ENCODE measurements at places on chromosomes 7 and 10. TPM values are rescaled to one million over a fixed set of nuclear protein-coding genes. Genes with fewer than 3 reads are reported as not detected.

OSBPL3 gene
- 1.2 TPM for total RNA-seq

ZNF736 gene
- 43.2 TPM for total RNA-seq

NPSR1 gene
- not detected for total RNA-seq

CREB5 gene
- 40.2 TPM for total RNA-seq

ZNF467 gene
- 13.2 TPM for total RNA-seq

LLCFC1 gene
- total RNA-seq = not detected

- H3K4me3 ChIP-seq = no peak overlapping the region
- no peak for DNase-seq
- H3K27me3 ChIP-seq = peaks cover 17% of the 10 kb centered on the region
- H3K36me3 ChIP-seq = no peaks in the 10 kb centered on the region
Measured at GRCh38 chr7:24284699-24285506, 913 bp downstream of the NPY start.

DNA sequence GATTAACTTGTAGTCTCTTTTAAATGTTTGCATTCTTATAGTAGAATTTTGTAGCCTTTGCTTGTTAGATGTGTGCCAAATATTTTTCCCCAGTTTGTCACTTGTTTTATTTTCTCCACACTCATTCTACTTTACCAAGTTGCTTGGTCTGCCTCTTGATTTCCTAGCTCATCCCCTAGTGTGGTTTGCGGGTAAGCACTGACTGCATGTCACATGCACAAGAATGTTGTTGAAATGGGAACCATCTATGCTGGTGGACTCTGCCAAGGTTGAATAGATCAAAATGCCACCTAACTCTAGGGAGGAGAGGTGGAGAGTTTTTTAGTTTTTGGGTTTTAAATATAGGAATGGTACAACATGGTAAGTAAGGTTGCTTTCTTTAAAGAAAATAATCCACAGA lies 47.6 kb downstream of the FZD1 start:
- no peaks in the 10 kb centered on the region for H3K27me3 ChIP-seq
- no peak overlapping the region for H3K4me3 ChIP-seq
- H3K4me1 ChIP-seq = no peaks in the 10 kb centered on the region
- H3K36me3 ChIP-seq = no peaks in the 10 kb centered on the region
- DNase-seq = no peak
- H3K27ac ChIP-seq = no peak overlapping the region

DNA sequence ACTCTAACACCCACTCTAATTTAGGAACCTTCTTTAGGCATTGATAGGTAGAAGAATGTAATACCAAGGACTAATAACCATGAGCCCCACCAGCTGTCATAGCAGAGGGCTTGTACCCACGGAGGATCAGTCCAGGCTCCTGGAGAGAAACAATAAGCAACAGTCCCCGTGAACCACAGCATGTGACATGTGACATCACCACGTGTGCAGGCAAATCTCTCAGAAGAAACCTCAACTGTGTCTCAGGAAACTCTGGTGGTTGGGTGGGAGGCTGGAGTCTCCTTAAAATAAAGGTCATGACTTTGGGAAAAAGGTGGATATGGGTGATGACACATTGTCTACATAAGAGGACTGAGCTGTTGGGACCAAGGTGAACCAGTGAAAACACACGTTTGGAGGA lies 653.9 kb upstream of the FOXK1 start:
- no peak overlapping the region for H3K4me3 ChIP-seq
- no peaks in the 10 kb centered on the region for H3K36me3 ChIP-seq
- H3K4me1 ChIP-seq = no peaks in the 10 kb centered on the region
- DNase-seq = no peak
- H3K27me3 ChIP-seq = no peaks in the 10 kb centered on the region

DNA sequence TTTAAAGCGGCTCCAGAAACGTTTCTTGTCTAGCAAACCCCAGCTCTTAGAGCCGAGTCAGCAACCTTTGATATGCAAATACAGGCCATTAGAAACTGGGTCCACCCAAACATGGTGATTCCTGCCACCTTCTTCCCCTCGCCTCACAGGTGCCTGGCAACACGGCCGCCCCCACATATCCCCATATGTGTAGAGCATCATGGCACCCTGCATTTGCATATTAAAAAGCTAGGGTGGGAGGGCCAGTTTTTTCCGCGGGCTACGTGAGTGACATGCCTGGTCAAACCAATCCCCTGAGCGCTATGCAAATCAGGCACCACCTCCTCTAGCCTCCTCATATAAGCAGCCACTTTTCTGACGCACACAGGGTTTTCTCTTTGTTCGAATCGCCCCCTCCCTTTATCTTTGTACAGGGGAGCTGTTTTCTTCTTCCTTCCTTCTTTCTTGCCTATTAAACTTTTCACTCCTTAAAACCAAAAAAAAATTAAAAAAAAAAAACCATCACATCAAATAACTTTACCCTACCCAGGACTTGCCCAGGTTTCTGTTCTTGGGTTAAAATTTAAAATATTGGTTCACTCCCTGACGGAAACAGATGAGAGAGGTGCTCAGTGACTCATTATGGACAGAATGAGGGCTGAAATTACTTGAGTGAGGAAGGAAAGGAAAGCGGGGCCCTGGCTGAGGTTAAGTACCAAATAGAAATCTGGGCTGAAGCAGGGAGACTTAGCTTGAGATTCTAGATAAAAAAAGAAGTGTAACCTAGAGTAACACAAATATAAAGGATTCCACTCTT lies 59.8 kb downstream of the COA1 start:
- H3K36me3 ChIP-seq = no peaks in the 10 kb centered on the region
- H3K27ac ChIP-seq = no peak overlapping the region
- no peaks in the 10 kb centered on the region for H3K27me3 ChIP-seq
- H3K4me1 ChIP-seq = no peaks in the 10 kb centered on the region
- DNase-seq = no peak

GRCh38 chr10:43128958-43129706 lies 9.1 kb upstream of the CSGALNACT2 start:
- no peak overlapping the region for H3K27ac ChIP-seq
- no peaks in the 10 kb centered on the region for H3K27me3 ChIP-seq
- no peaks in the 10 kb centered on the region for H3K4me1 ChIP-seq
- no peaks in the 10 kb centered on the region for H3K36me3 ChIP-seq
- no peak overlapping the region for H3K4me3 ChIP-seq

GRCh38 chr10:96998329-96998888 lies 166.3 kb downstream of the LCOR start:
- no peaks in the 10 kb centered on the region for H3K27me3 ChIP-seq
- no peaks in the 10 kb centered on the region for H3K36me3 ChIP-seq
- H3K27ac ChIP-seq = no peak overlapping the region
- no peaks in the 10 kb centered on the region for H3K4me1 ChIP-seq

GRCh38 chr7:45882465-45882810 lies 5.8 kb upstream of the IGFBP1 start:
- no peak overlapping the region for H3K27ac ChIP-seq
- no peaks in the 10 kb centered on the region for H3K27me3 ChIP-seq
- no peak overlapping the region for H3K4me3 ChIP-seq
- no peak for DNase-seq
- H3K36me3 ChIP-seq = no peaks in the 10 kb centered on the region
- no peaks in the 10 kb centered on the region for H3K4me1 ChIP-seq

DNA sequence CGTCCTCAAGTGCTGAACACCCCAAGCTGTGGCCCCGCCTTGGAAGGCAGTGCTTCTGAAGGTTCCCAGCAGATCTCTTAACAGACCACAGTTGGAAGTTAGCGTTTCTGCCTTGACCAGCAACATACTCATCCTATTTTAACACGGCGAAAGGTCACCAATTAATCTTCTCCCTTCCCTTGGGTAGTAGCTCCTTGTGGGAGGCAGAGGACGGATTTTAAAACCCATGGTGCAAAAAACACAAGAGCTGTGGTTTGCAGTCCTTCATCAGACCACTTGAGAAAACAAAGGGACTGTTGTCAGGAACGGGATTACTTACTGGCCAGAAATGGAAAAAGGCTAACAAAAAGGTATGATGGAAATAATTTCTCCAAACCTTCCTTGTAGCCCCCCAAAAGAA lies 87.3 kb downstream of the BEND7 start:
- no peaks in the 10 kb centered on the region for H3K36me3 ChIP-seq
- H3K4me3 ChIP-seq = no peak overlapping the region
- no peak for DNase-seq
- no peaks in the 10 kb centered on the region for H3K4me1 ChIP-seq
- H3K27me3 ChIP-seq = no peaks in the 10 kb centered on the region

DNA sequence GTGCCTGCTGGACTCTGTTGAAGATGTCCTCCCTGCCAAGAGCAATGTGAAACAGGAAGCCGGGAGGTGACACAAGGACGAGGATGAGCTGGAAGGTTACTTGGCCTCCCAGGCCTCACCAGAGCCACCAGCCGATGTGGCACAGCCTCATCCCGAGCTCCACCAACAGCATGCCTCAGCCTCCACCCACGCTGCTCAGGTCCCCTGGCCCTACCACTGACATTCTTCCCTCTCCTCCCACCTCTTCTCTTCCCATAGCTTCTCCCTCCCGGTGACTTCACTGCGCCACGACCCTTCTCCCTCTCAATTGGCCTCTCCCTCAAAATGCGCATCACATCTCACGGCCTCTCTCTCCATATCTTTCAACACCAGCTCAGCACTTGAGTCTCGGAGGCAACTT lies 249.9 kb downstream of the SKAP2 start:
- H3K27ac ChIP-seq = no peak overlapping the region
- H3K27me3 ChIP-seq = no peaks in the 10 kb centered on the region
- H3K4me3 ChIP-seq = no peak overlapping the region
- H3K4me1 ChIP-seq = no peaks in the 10 kb centered on the region
- no peak for DNase-seq
- H3K36me3 ChIP-seq = no peaks in the 10 kb centered on the region

GRCh38 chr10:86579883-86580520 lies 58.4 kb upstream of the WAPL start:
- H3K27ac ChIP-seq = no peak overlapping the region
- no peak overlapping the region for H3K4me3 ChIP-seq
- H3K4me1 ChIP-seq = no peaks in the 10 kb centered on the region
- no peaks in the 10 kb centered on the region for H3K36me3 ChIP-seq
- H3K27me3 ChIP-seq = no peaks in the 10 kb centered on the region
- DNase-seq = no peak

DNA sequence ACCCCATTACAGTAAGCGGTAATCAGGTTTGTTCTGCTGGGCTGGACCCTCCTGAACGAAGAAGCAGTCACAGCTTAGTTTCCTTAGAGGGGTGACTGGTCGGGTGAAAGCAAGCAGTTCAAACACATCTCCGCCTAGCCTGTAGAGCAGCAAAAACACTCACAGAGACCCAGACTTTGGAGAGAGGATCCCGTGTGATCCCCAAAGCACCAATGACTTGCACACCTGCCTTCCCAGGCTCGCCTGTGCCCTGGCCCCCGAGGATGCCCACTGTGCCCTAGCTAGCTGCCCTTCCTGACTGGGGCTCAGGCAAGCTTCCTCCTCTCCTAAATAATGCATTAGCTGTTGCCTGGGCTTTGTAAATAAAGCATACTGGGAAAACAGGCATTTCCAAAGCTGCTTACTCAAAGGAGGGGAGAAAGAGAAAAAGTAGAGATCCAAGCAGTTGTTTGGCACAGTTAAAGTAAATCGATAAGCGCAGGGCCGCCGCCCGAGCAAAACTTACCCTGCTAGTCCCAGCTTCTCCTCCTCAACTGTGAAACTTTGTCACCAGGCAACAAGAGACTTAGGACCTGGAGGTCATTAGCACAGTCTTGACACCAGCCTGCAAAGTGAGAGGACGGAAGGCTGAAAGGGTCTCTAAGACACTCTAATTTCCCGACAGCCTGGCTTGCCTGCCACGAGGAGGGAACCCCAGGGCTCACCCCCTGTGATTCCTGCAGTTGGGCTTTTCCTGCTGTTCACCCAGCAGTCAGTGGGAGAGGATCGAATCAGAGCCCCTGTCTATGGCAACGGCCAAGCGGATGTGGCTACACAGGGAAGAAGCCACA lies 4.8 kb downstream of the LRRC18 start:
- no peaks in the 10 kb centered on the region for H3K36me3 ChIP-seq
- H3K4me3 ChIP-seq = no peak overlapping the region
- no peaks in the 10 kb centered on the region for H3K27me3 ChIP-seq

GRCh38 chr7:128124786-128125185 lies 93.5 kb upstream of the LRRC4 start:
- DNase-seq = no peak
- no peak overlapping the region for H3K27ac ChIP-seq
- no peaks in the 10 kb centered on the region for H3K4me1 ChIP-seq
- H3K27me3 ChIP-seq = no peaks in the 10 kb centered on the region
- H3K4me3 ChIP-seq = no peak overlapping the region
- H3K36me3 ChIP-seq = no peaks in the 10 kb centered on the region

DNA sequence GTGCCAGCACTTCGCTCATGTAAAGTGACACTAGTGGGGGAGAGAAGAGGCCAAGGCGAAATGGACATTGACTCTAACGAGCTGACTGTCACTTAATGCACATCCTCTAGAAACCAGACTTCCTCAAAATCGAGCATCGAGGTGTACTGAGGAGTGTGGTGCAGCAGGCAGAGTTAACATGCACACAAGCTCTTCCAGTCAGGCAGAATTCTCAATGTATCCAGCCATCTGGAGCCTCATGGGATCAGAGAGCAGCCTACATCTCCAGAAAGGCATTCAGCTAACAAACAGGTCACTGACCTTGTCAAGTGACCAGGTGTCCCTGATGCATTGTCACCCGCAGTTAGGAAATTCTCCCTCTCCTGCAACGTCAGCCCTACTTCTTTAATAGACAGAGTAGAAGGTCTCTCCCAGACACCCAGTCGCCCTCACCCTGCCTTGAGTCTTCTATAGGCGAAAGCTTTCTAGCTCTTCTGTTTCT lies 259.8 kb upstream of the AOAH start:
- H3K27me3 ChIP-seq = no peaks in the 10 kb centered on the region
- H3K27ac ChIP-seq = no peak overlapping the region
- no peaks in the 10 kb centered on the region for H3K4me1 ChIP-seq

Data from uterus (tissue), 4 donors.